ENCODE measurements at places on chromosomes 3 and 15.

- no peak for DNase-seq
Measured at GRCh38 chr3:192848371-192849233, 69.1 kb downstream of the MB21D2 start.

DNA sequence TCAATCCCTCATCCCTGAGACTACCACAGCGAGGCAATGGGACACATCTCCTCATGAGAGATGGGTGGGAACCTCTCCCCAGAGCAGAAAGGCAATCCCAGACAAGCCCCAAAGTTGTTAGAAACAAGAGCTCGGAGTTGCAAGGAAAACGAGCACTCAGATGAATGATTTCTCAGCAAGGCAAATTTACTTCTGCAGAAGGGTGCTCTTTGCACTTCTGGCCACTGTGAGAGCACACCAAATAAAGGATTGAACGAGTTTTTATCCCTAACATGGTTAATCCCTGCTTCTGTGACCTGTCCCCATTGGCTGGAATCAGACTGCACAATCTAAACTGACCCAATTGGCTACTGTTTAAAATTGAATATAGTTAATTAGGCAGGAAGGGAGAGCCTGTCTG is 339.1 kb upstream of the POU1F1 start:
- no peak for DNase-seq

DNA sequence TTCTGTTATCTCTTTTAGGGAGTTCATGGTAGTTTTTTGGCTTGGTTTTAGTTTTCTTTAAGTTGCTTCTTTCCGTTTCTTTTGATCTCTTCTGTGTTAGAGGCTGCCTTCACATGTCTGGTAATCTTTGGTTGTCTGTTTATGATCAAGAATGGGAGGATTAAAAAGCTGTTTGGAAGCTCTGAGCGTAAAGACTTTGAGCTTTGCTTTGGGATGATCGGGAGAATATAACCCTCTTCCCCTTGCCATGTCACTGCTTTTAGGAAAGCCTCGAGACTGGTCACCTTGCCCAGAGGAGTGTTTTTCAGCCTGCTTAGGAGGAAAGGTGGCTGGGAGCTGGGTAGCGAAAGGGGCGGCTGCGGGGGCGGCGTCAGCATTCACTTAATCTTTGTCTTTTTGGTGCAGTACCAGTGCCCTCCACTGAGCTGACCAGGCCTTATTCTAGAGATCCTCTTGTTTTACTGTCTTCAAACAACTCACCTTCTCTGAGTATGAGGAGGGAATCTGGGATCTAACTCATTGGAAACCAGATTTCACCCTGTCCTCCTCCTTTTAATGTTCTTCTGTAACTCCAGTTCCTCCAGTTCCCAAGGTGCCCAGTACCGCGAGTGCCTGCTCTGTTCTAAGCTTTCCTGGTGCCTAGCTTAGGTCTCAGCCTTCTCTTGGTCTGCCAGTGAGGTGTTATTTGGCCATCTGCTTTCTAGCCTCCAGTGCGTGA is 15.5 kb downstream of the TATDN2 start:
- peak; percentile 81 for DNase-seq

- DNase-seq, result no peak
Measured at GRCh38 chr3:64082961-64083541, 59.8 kb upstream of the PSMD6 start.

DNA sequence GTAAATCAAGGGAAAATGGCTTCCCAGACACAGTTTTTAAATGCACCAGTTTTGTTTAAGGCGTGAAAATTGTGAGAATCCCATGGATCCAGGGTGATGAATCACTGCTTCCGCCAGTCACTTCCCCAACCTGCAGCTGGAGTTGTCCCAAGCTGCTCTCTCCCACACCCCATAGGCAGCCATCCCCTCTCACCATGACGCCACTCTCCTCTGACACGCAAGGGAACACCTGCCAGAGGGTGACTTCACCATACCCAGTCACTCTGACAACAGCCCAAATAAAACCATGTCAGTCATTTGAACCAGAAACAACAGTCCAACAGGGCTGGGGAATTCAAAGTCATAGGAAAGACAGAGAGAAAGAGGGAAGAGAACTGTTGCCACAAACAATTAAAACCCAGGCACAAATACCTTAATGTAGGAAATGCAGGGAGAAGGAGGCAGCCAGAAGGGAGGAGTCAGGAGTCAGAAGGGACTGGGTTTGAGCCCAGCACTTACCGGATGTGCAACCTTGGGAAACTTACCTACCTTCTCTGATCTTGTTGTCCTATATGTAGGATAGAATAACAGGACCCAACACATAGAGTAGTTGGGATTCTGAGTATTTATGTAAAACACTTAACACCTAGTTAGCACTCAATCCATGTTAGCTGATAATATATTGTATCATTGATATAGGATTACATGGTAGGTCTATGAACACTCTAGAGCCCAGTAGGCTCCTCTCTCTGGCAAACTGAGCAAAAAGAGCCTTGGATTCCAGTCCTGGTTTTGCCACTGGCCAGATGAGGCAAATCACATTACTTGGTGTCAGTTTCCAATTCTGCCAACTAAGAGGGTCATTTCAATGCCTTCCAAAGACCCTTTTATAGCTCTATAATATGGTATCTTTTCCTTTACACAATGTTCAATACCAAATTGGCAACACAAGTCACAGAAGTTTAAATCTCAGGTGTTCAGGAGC is 326.3 kb upstream of the ICE2 start:
- no peak for DNase-seq

GRCh38 chr3:7754653-7755441 is 746.8 kb upstream of the LMCD1 start:
- no peak for DNase-seq

DNA sequence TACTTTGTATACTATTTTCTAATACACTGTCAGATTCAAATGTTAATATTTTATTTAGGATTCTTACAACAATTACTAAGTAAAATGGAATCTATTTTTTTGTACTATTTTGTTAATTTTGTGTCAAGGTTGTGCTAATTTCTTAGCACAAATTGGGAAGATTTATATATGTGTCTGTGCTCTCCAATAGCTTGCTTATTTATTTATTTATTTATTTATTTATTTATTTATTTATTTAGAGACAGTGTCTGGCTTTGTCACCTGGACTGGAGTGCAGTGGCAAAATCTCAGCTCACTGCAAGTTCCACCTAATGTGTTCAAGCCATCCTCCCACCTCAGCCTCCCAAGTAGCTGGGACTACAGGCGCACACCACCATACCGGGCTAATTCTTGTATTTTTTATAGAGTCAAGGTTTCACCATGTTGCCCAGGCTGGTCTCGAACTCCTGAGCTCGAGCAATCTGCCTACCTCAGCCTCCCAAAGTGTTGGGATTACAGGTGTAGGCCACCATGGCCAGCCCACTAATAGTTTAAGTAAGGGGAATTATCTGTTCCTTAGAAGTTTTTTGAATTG is 34.6 kb downstream of the CTXND1 start:
- no peak for DNase-seq

Data from activated CD8-positive, alpha-beta memory T cell treated with anti-CD3 and anti-CD28 coated beads for 24 hours (primary cell).